ENCODE measurements at places on chromosomes 4 and X. TPM values are rescaled to one million over a fixed set of nuclear protein-coding genes. Genes with fewer than 3 reads are reported as not detected.

Gene TASL
- not detected for total RNA-seq

Gene PAK3
- 2.2 TPM for total RNA-seq

Gene PDGFRA
- 208 TPM for total RNA-seq

Gene F8A3
- total RNA-seq, result 2.6 TPM

Gene RRH
- not detected for total RNA-seq

Gene GAGE12E
- total RNA-seq, result not detected

Gene SOX3
- not detected for total RNA-seq

Gene TMEM47
- total RNA-seq, result 32.2 TPM

Gene KLF3
- total RNA-seq, result 22.2 TPM

Gene C4orf51
- not detected for total RNA-seq

Gene ZNF711
- 0.86 TPM for total RNA-seq

Gene ASMT
- total RNA-seq, result not detected

Gene FGFBP2
- not detected for total RNA-seq

Gene ENPEP
- 0.32 TPM for total RNA-seq

Gene MAGEB17
- not detected for total RNA-seq

Gene NDUFC1
- 39.7 TPM for total RNA-seq

Gene TLL1
- 19.0 TPM for total RNA-seq

Gene XAGE1A
- total RNA-seq, result not detected

Gene KIF4A
- total RNA-seq, result 8.1 TPM

Gene PF4V1
- not detected for total RNA-seq

Gene DACH2
- total RNA-seq, result 0.32 TPM

Gene SLC25A4
- 8.4 TPM for total RNA-seq

Gene USP27X
- total RNA-seq, result 2.6 TPM

Gene C4orf36
- total RNA-seq, result 1.3 TPM

Gene HSFX1
- total RNA-seq, result 0.43 TPM

Gene MAGEA12
- not detected for total RNA-seq

Gene EXOC1L
- not detected for total RNA-seq

Gene F8A2
- not detected for total RNA-seq

Gene ADH1B
- total RNA-seq, result 0.43 TPM

Gene GCNA
- 2.6 TPM for total RNA-seq

Gene SHOX
- not detected for total RNA-seq

Gene FGF5
- 6.1 TPM for total RNA-seq

Gene RAB33A
- 1.3 TPM for total RNA-seq

Gene CCSER1
- not detected for total RNA-seq

Gene NUDT10
- total RNA-seq, result 1.3 TPM

Gene CSAG2
- not detected for total RNA-seq

Gene TMEM185A
- 14.5 TPM for total RNA-seq

Gene MAGEC1
- not detected for total RNA-seq

Gene TRPC5OS
- total RNA-seq, result not detected

Gene HSFX4
- not detected for total RNA-seq

Gene USP51
- 3.5 TPM for total RNA-seq

Gene EOLA2
- 23.2 TPM for total RNA-seq

Gene C4orf33
- total RNA-seq, result 11.2 TPM

Gene CCNB3
- total RNA-seq, result 4.3 TPM

Gene CLGN
- total RNA-seq, result 1.6 TPM

Gene RTL3
- 0.32 TPM for total RNA-seq

Gene VCX2
- total RNA-seq, result not detected

Gene ARHGAP6
- total RNA-seq, result 1.9 TPM

Gene SPANXA1
- total RNA-seq, result not detected

Gene CT55
- total RNA-seq, result not detected

All from fibroblast of villous mesenchyme (primary cell).